ENCODE measurements at places on chromosomes 12 and 14.

GRCh38 chr14:50790589-50790988, 40.4 kb downstream of the NIN start:
- no peak for DNase-seq

DNA sequence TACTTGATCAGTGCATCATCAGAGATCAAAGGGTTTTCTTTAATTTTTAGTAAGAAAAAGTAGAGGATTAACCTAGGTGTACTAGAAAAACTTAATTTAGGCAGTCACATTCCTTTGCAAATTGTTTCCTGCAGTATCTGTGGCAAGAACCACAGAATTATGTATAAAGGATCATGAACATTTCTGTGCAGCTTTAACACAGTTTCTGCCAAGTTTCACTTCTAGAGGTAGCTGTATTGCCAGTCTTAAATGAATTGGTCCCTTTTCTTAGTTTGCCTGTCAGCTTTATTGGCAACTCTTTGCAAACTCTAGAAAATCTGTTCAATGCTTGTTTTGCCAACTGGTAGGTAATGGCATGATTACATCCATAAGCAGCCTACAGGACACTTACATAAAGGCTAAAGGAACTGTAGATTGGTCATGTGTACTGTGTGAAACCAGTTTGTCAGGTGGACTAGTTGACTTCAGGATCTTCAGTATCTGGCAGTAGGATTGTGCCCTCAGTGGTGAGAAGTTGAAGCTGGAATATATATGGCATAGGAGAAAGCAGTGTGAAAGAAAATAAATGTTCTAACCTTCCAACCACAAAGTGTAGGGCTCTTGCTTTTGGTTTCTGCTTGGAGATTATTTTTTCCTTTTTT, 75.9 kb downstream of the TTLL5 start:
- no peak for DNase-seq

- DNase-seq, result no peak
These were observed 28.9 kb downstream of the BCL11B start for GRCh38 chr14:99242816-99243721.

- no peak for DNase-seq
These were observed 90.3 kb downstream of the RPS6KA5 start for GRCh38 chr14:90970167-90970600.

GRCh38 chr14:59772233-59772632, 98.3 kb downstream of the RTN1 start:
- no peak for DNase-seq

DNA sequence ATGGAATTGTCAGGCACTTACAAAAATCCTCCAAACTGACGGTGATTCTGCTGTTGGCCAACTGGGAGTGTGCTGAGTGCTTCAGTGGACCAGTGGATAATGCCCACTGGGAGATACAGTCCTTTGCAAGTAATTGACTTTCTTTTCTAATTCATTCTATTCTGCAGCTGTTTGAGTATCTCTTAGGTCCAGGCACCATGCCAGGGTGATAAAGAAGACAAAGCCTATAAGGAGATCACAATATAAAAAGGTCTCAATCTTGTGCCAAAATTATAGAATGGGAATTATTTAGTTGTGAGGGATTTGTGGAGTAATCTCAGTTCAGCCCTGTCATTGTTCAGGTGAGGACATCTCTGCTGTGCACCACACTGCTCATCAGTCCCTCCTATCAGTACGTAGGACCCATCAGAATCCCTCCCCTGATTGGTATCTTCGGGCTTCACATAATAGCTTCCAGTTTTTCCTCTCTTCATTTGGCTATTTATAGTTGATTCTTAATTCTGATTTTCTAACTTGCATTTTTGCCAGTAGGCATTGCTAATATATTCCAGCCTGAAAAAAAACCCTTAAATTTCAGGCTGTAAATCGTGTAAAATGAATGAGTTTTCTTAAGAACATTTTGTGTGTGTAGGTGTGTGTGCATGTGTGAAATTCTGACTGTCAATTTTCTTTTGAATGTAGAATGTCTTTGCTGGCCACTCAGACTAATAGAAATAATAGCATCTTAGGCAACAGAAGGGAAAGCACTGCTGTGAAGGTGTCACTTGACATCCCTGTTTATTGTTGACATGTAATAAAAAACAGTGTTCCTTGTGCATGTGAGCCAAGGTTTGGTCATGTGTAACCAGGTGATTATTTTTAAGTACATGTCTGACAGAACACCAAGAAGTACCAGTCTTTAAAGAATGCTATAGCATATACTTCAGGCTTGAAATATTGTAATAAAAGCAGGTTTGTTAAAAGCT, 457.6 kb upstream of the RGS6 start:
- no peak for DNase-seq

DNA sequence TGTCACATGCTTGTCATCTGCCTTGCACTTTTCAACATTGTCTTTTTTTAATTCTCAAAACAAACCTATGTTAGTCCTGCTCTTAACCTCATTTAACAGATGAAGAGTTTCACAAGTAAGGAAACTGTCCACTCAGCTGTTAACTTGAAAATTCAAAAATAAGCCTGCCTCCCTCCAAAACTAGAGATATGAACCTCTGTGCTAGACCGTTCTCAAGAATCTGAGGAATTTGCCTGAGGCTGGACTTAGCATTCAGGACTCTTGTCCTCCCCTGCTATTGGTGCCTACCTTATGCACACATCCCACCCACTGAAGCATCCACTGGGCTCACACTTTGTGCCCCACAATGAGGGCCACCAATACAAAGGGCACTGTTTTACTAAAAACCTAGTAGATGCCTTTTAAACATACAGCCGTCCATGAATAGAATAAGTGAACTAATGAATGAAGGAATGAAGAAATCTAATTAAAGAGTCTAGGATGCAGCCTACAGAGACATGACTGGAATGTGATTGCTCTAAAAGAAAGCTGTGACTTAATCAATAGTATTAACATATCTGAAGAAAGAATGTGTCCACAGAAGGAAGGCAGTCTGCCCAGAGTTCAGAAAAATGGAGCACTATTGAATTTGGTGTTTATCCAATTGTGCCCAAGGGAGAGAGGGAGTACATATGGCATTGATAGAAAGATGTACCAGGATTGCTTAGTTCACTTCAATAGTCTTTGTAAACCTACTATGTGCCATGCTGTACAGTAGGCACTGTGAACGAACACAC, 238.5 kb downstream of the SPTSSA start:
- DNase-seq, result no peak

DNA sequence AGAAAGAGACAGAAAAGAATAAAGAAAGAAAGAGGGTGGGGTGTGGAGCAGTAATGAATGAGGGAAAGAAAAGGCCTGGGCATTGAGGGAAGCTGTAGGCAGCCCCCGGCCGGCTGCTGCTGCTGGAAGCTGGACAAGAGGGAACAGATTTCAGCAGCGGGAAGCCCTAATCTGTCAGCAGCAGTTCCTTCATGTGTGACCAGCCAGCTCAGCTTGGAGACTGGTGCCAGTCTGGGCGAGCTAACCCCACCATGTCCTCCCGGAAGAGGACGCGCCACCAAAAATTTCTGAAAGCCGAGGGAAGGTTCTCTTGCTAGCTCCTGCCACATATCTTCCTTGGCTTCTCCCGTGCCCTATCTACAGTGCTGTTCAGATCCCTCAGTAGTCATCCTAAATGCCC, 236.8 kb downstream of the GRIN2B start:
- no peak for DNase-seq

GRCh38 chr14:95623195-95623594, 63.0 kb upstream of the TCL1B start:
- no peak for DNase-seq

DNA sequence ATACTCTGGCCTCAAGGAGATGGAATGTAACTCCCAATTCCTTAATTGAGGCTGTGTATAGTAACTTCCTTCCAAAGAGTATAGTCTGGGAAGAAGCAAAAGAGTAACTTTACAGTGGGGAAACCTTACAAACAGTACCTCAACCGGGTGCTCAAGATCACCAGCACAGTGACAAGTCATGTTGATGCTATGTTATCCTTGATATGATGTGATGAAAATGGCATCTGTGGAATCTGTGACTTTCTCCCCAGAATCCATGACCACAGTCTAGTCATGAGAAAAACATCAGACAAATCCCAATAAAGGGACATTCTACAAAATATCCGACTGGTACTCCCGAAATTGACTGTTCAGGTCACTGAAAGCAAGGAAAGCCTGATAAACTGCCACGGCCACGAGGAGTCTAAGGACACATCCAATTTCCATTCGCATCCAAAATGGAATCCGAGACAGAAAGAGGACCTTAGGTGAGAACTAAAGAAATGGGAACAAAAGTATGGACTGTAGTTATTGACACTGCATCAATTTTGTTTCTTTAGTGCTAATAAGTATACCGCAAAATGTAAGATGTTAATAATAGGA, 97.3 kb upstream of the FRMD6 start:
- no peak for DNase-seq

DNA sequence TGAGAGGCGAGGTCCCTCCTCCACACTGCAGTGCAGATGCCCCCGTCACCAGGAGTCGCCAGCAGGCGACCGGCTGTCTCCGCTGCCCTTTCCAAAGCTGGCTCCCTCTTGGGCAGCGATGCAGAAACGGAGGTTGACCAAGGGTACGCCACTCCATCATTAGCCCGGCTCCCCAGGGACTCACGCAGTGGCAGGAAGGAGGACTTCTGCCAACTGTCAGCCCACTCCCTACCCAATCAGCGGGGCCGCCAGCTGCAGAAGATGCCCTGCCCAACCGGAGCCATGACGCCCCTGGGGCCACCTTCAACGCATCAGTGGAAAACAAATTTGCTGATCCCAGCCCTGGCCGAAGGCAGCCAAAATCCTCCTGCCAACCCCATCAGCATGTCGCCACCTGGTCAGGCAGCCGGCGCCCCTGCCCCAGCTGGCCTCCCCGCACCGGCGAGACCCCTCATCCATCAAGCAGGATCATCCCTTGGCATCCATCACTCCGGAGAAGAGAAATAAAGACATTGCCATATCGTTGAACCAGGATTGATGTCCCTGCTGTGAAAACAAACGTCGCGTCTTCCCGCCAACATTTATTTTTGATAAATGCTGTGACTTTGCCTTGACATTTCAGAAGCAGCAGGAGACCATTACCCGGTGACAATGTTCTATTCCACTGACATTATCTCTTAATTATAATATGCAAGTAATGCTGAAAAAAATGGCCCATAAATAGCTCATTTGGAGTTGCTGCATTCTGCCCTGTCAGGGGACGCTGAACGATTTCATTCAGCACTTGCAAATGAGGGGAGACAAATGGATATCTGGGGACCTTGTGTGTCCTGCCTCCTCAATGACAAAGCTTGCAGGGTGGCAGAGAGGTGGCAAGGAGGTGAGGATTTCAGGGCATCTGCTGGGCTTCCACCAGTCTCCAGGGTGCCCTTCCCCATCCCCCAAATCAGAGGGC, 105.1 kb downstream of the SCARB1 start:
- no peak for DNase-seq

DNA sequence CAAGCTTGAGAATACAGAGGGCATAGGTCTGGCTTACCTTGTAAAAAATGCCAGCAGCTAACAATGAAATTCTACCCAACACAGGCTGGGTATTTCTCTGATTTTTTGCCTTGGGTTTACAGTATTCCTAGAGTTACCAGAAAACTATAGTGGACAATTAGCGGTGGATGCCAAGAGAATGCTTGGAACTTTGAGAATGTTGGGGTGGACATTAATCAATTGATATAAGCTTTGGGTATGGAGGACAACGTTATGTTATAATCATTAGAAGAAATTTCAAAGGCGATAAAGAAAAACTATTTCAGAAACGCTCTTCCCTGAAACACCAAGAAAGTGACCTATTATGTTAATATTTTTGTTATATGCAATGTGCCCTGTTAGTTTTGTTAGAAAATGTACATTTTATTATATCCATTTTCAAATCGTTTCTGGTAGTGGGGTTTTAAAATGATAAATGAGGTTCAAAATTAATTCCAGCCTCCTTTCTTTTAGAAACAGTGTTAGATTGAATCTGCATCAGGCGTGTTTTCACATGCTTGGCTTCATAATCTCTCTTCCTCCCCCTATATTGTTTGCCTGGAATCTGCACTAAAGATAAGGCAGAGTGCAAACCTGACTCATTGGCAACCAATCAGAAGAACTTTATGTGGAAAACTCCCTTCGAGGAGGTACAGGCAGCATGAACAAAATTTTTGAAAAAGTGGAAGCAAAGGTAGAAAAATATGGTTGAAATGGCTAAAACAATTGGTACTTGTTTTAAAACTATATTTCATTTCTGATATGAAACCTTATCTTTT, 1.4 kb upstream of the PTPRQ start:
- no peak for DNase-seq

DNA sequence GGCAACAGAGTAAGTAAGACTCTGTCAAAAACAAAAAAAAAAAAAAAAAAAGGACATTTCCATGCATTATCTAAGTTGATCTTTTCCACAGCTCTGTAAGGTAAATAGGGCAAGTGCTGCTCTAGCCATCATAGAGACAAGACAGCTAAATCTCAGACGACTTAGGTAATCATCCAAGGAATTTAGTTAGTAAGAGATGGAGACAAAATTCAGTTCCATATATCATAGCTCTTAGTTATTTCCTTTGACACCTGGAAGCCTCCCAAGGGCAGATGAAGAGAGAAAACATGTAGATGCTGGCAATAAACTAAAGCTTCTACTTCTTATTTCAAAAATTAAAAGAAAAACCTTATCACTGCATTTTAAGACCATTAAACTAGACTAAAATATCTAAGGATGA, 48.7 kb downstream of the ST8SIA1 start:
- no peak for DNase-seq

- DNase-seq, result no peak
These were observed 10.7 kb upstream of the FAM234B start for GRCh38 chr12:13033476-13033875.

- no peak for DNase-seq
These were observed 84.9 kb downstream of the DNAH10 start for GRCh38 chr12:123847019-123847418.

- no peak for DNase-seq
These were observed 247.1 kb downstream of the MSRB3 start for GRCh38 chr12:65525491-65526141.
